AG09309 (cell line): ENCODE measurements at places on chromosomes 1 and 21.

DNA sequence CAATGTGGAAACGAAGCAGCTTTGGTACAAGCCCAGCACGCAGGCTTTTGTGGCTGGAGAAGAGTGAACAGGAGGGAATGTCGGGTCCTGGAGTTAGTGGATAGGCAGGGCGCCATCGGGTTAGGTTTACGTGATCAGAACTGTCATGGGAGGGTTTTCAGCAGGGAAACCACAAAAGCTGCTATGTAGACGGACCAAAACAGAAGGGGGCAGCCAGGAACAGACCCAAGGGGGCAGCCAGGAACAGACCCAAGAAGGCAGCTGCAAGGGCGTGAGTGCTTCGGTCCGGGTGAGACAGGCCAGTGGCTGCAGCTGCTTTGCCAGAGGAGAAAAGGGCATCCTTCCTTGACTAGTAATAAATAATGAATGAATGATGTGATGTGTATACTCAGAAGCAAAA lies 77.5 kb upstream of the KIF1B start:
- DNase-seq: no peak

DNA sequence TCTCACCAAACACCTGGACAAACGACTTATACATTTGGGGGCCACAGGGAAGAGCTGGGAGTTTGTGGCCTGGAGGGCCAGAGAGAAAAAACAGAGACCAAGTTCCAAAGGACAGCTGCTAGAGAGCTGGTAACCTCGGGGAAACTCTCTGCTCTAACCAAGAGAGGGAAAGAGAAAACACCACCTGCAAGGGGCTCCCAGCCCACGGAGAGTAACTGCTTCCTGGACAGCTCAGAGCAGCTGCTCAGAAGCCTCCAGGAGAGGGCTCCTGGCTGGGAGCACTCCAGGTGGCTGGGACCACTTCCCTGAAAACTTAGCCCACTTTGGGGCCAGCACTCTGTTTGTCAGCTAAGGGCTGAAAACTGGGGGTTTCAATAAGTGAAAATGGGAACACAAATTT lies 154.8 kb upstream of the GRIK3 start:
- no peak for DNase-seq

- DNase-seq: no peak
Measured at GRCh38 chr1:54640361-54640760, 1.2 kb upstream of the MROH7 start.

- DNase-seq: no peak
Measured at GRCh38 chr1:53197291-53198200, 922 bp downstream of the CPT2 start.

- DNase-seq: no peak
Measured at GRCh38 chr1:88680471-88680870, 3.6 kb upstream of the PKN2 start.

- DNase-seq: no peak
Measured at GRCh38 chr1:8525216-8525557, 207.3 kb downstream of the SLC45A1 start.

DNA sequence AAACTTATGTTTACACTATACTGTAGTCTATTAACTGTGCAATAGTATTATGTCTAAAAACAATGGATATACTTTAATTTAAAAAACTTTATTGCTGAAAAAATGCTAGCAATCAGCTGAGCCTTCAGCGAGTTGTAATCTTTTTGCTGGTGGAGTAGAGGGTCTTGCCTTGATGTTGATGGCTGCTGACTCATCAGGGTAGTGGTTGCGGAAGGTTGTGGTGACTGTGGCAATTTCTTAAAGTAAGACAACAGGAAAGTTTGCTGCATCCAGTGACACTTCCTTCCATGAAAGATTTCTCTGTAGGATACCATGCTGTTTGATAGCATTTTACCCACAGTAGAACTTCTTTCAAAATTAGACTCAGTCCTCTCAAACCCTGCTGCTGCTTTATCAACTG lies 234.7 kb upstream of the CSF3R start:
- DNase-seq: no peak

DNA sequence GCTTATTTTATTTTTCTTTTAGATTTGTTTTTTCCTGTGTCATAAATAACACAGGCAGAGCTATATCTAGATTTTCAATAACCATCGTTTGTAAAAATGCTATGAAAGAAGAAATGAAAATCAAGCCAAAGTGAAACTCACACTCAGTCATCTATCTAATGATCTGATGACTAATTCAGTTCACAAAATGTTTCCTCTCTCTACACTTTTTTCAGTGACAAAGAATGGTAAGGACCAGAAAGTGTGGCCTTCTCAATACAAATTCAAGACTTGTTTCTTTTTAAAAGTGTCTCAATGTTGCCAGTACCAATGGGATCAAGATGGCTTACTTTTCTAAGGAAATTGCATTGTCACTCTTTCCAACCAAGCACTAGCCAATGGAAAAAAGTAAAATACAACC lies 282.8 kb upstream of the PKN2 start:
- no peak for DNase-seq

GRCh38 chr1:154741741-154742495 lies 128.2 kb downstream of the KCNN3 start:
- DNase-seq: no peak

DNA sequence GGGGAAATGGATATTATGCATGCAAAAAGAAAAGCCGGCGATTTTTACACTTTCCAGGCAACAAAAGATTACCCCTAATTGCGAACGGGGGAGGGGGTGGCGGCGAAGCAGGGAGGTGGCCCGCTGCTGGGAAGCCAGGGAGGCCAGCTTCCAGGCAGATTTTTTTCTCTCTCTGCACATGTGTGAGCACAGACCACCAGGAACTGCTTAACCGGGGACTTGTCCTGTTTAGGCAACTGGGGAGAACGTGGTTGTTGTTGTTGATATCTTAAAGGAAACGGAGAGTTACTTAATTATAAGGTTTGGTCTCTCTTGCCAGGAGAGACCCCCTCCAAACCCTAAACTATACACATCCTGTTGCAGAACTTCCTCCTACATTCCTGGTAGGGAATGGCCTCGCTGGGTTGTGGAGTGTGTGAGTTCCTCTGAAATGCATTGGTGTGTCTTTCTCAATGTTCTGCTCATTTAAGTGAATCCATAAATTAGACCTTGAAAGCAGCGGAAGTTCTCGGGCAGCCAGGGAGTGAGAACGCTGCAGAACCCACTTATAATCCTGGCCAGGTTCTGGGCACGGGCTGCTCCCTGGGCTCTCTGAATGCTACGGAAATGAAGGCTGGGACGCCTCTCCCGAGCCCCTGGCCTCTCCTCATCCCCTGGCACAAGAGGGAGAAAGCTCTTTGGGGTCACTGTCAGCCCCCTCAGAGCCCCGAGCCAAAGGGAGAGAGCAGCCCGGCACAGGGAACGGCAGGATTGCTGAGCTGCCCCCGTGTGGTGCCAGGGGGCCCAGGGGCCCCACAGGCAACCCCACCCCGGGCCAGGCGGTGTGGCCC lies 250.0 kb downstream of the FOXD2 start:
- no peak for DNase-seq
